ENCODE measurements at places on chromosomes 6 and 20.
A peak's percentile ranks its signal among the peaks of the same experiment; 100 is the strongest.

DNA sequence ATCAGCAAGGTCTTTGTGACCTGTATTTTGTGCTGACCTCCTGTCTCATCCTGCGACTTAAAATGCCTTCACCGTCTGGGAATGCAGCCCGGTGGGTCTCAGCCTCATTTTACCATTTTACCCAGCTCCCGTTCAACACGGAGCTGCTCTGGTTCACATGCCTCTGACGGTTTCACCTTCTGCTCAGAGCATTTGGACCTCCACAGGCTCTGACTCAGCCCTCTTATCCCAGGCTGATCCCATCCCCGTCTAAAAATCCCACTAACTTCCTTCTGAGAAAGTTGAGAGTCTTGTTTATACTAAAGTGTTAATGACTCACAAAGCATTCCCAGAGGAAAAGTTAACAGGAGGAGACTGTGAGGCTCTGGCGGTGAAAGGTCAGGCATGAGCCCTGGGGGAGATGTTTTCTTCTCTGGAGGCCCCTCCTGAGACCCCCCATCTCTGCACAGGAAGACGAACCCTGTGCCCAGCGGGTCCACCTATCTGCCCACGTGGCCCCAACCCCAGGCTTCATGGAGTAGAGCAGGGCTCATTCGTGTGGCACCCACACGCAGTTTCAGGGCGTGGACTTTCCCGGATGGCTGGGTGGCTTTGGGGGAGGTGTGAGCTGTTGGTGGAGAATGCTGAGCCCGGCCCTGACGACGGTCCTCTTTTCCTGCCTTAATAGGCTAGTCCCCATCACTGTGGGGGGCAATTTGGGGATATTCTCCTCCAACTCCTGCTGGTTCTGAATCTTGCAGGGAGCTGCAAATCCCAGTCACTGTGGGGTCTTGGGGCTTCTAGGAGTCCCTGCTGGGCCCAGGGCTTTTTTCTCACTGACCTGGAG is 3.3 kb upstream of the BIRC7 start:
- peak; percentile 71 for DNase-seq

GRCh38 chr20:16013631-16014030 is 559.6 kb downstream of the KIF16B start:
- DNase-seq, result no peak

DNA sequence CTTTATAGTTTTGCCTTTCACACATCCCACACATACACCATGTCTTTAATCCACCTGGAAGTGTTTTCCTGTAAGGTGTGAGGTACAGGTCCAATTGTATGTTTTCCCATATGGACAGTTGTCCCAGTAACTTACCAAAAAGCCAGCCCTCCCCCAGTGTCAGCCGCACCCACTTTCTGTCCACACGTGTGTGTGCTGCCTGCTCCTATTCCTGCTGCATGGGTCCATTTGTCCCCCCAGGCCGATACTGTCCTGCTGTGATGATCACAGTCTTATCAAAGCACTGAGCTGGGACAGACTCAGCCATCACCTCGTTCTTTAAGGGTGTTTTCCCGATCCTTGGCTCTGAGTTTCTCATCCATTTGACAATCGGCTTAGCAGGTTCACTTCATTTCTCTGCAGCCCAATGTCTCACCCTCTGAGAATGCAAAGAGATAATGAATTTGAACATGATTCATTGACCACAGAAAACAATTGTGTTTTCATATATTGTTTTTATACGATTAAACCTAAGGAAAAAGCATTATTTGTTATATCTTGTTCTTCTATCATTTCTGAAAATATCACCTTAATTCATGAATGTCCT is 9.6 kb downstream of the VSX1 start:
- DNase-seq, result peak; percentile 66

DNA sequence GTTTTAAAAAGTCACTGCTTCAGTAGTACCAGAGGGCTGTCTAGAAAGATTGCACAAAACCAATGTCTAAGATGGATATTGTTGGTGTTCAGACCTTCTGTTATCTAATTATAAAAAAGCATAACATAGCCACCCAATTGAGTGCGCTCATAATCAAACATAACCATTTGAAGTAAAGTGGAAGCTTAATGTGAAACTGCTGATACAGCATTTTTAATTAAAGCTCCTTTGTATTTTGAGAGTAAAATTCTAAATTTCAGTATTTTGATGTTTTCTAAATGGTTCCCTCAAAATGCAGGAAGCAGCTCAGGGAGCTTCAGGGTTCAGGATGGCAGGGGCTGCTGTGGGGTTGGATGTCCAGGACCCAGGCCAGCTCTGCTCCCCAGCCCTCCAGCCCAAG is 291.8 kb upstream of the ZFP64 start:
- DNase-seq, result no peak

DNA sequence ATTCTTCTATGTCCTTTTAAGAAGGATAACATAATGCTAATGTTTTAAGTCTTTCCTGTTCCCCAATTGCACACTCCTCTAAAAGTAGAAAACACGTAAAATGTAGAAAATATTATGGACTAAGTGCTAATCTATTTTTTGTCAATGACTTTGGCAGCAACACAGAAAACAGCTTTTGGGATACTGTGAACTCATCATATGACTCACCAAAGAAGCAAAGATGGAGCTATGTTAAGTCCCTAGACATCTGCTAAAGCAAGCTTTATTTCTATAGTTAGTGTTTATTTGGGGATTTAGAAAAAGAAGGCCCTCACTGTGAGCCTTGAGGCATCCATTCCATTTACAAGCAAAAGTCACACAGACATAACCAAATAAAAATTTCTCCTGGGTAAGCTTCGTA is 23.0 kb downstream of the OPN5 start:
- no peak for DNase-seq

GRCh38 chr6:142716097-142716496 is 228.9 kb downstream of the HIVEP2 start:
- no peak for DNase-seq

GRCh38 chr20:64222291-64222735 is 33.2 kb upstream of the PCMTD2 start:
- peak; percentile 75 for DNase-seq

DNA sequence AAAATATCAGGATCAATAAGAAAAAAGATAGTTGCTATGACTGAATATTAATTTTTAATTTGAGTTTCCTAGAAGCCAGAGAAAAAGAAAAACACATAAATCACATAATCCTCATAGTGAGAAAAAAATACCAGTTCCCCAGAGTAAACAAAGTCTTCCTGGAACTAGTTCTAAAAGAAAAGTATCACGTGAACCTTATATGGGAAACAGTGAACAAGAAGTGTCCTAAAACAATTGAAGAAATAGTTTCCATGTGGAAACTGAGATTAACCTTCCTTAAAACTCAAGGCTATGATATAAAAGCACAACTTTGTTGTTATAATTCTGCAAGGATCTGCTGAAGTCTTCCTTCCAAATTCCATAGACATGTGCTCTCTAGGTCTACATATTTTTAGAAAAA is 50.6 kb downstream of the RCAN2 start:
- DNase-seq, result no peak

- no peak for DNase-seq
Observed at GRCh38 chr6:43367245-43367984, 2.0 kb downstream of the ZNF318 start.

DNA sequence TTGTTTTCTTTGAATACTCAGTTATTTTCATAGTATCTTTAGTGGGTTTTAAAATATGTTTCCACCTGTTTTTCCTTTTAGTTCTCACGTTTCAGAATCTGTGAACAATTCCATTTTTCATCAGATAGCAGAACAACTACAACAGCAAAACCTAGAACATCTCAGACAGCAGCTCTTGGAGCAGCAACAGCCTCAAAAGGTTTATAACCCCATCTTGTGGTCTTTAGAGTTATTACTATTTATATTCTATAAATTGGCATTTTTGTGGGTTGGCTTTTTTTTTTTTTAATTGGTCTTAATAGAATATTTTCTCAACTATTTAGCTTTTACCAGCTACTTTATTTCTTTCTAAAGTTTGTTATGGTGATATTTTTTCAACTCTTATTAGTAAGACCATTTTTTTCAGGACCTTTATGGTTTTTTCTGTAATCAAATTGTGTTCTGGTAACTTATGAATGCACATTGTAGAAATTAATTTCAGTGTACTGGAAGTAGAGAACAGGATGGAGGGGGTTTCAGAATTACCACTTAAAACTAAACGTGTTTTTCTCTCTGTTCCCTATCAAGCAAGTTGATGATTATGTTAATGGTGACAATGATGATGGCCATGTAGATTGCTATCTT is 72.2 kb downstream of the SCAF8 start:
- DNase-seq, result peak; percentile 49

GRCh38 chr6:105791583-105792318 is 294.4 kb upstream of the PRDM1 start:
- no peak for DNase-seq

DNA sequence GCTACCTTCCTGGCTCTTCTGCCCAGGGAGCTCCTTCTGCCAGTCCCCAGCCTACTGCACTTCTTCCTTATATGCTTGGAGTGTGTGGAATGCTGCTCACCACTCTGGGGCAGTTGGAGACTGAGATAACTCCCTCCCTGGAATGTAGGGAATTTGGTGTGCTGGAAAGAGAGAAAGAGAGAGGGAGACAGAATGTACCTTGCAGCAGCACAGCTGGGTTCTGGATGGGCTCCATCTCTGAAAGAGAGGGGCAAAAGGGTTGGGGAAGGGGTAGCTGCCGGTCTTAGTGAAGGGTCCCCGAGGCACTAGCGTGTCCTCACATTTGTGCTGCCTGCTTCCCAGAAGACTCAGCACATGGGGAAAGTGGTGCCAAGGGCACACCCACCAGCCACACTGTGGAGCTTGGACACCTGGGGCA is 40.2 kb upstream of the DDR1 start:
- no peak for DNase-seq

DNA sequence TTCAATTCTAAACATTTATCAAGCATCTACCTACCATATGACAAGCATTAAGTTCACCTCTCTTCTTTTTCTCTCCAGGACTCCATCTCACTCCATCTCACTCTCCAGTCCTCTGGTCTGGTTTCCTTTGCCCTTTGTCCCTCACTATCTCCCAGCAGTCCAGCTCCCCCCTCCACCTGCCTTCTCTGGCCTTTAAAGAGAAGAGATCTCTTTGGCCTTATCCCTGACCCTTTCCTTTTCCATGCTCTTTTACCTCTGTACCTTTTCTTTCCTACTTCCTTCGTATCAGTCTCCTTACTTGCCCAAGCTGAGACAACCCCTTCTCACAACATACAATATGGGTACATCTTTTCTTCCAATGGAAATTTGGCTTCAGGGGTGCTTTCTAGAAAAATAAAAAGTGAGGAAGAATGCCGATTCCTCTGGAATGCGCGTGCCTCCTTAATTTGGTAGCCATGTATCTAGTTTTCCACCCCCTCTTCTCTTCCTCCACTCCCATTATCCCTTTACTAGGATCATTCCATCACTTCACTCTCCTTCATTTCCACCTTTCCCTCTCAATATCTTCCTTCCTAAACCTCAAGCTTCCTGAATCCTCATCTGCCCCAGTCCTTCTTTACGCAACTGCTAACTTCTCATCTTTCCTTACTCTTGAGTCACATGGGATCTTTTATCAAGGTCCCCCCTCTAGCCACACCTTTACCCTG is 745 bp upstream of the AGPAT1 start:
- DNase-seq, result peak; percentile 84

- no peak for DNase-seq
Observed at GRCh38 chr6:129577691-129578090, 132.3 kb downstream of the ARHGAP18 start.

DNA sequence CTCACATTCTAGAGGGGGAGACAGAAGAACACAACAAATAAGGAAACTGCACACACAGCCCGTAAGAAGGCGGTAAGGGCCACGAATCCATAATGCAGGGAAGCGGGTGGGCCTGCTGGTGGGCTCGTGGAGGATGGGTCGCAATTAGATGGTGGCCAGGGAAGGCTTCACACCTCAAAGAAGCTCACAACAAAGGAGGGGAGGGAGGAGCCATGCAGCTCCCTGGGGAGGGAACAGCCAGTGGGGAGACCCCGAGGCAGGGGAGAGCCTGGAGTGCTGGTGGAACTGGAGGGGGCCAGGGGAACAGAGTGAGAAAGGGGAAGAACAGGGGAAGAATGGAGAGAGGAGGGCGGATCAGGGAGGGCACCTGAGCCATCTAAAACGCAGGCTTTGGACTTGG is 13.4 kb downstream of the SRC start:
- DNase-seq, result no peak

DNA sequence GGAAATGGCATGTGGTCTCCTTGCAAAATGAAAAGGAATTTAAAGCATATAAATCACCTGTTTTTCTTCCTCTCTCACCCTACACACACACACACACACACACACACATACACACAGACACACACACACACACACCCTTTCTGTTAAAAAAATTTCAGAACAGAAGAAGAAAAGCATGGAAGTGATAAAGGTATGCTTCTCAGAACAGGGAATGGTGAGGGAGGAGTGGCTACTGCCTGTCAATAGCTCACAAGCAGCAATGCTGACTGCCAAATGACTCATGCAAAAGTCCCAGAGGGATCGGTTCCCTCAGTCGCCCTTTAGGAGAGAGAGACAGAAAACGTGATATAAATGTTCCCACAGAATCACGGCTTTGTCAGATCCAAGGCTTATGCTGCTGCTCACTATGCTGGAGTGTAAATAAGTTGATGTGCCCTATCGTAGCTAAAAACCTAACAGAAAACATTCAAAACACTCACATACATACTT is 102.6 kb downstream of the IBTK start:
- peak; percentile 95 for DNase-seq

- peak; percentile 41 for DNase-seq
Observed at GRCh38 chr20:21395666-21396598, 1.4 kb downstream of the NKX2-4 start.

DNA sequence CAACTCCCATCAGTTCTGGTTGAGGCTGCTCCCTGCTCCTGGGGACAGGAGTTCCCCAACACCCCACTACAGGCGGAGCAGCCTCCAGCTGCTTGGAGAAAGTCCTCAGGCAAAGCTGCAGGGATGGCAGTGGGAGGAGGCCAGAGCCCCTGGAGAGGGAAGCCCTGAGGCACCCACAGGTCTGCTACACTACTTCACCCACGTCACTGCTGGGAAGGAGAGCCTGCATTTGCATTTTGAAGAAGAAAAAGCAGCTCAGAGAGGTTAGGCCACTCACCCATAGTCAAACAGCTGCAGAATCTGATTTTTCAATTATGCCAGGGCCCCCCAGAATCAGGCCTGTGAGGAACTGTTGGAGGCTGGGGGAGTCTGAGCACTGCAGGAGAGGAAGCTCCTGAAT is 17.2 kb downstream of the BFSP1 start:
- no peak for DNase-seq

DNA sequence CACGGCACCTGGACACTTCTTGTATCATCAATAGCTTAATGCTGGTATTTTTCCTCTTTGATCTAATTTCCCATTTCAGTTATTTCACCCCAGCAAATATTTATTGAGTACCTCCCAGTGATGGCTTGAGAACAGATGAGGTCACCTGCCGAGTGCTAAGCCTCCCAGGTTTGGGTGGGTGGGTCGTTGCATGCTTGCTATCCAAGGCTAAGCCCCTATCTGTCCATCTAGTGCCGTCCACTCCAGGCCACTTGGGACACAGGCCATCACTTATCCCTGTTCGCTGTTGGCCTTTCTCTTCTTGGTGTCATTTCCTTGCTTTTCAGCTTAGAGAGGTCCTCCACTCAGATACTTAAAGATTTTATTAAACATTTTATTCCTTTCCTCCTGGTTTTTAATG is 10.8 kb upstream of the NNAT start:
- DNase-seq, result no peak

All from epithelial cell of esophagus (primary cell).